ENCODE measurements at places on chromosomes 7 and 10.

DNA sequence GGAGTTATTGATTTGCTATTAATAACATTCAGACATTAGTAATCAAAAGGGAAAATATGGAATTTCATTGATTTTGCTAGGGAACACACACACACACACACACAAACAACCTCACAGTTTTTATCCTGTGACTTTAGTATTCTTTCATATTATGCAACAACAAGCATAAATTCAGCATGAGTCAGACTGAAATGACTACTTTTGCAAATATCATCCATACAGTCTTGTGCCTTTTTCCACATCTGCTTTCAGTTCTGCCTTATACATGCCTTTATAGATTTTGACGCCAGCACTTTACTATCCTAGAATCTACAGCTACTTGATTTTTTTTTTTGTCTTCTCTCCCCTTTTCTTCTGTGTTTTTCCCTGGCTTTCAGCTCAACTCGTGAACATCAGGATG lies 975.8 kb upstream of the LRRTM3 start:
- no peak for DNase-seq

GRCh38 chr10:72126184-72126871 lies 38.0 kb upstream of the SPOCK2 start:
- DNase-seq: no peak

GRCh38 chr10:89301721-89302445 lies at the start of gene IFIT2:
IFIT2 (plus strand) TSS chr10:89302046; CDS start chr10:89302124, 78 bp downstream.
- peak; percentile 66 for DNase-seq

- no peak for DNase-seq
Measured at GRCh38 chr7:51134013-51134441, 182.6 kb downstream of the COBL start.
